ENCODE measurements at places on chromosomes 16 and 17. TPM values are rescaled to one million over a fixed set of nuclear protein-coding genes. Genes with fewer than 3 reads are reported as not detected.
A peak's percentile ranks its signal among the peaks of the same experiment; 100 is the strongest.

- peak; percentile 74 for DNase-seq
These were observed 144.7 kb upstream of the SOX9 start for GRCh38 chr17:71976011-71976649.

GRCh38 chr17:3635474-3636153 is 436 bp downstream of the SHPK start:
- no peak for DNase-seq

DNA sequence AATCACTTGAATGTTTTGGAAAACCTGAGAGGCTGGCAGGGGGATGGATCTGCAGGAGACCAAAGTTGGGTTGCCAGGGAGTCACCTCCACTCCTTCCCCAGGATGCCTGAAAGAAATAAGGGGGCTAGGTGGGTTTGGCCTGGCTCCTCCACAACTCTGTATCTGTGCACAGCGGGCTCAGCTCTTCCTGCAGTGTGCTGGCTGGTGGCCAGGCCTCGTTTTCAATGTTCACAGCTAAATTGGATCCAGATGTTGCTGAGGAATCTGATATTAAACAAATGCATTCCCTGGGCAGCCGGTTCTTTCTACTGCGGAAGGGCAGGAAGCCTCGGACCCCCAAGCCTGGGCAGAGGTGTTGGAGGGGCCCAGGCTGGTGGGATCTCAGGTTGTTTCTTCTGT is 106.2 kb downstream of the N4BP1 start:
- DNase-seq, result peak; percentile 92

PIK3R6 gene
- total RNA-seq, result 1.6 TPM

CSH1 gene
- total RNA-seq, result not detected

Data from tongue (tissue), 3 donors.